ENCODE measurements at places on chromosomes 6 and 20.

- no peak for DNase-seq
Observed at GRCh38 chr6:167590193-167590592, 236.5 kb upstream of the AFDN start.

- DNase-seq, result peak; percentile 76
Observed at GRCh38 chr6:17086469-17086868, 15.4 kb upstream of the STMND1 start.

DNA sequence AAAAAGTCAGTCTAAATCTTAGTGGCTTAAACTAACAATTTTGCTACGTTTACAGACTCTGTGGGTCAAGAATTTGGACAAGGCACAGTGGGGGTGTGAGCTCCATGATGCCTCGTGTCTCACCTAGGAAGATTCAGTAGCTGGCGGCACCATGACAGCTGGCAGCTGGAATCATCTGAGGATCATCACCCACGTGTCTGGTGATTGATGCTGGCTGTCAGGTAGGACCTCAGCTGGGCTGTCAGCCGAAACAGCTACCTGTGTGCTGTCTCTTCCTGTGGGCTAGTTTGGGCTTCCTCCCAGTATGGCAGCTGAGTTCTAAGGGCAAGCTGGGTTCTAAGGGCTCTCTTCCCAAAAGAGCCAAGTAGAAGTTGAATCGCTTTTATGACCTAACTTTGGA is 26.4 kb upstream of the DLGAP4 start:
- DNase-seq, result no peak

- no peak for DNase-seq
Observed at GRCh38 chr6:20919677-20920385, 385.6 kb downstream of the CDKAL1 start.

- DNase-seq, result no peak
Observed at GRCh38 chr6:11246722-11247121, 14.3 kb upstream of the NEDD9 start.

Data from HTR-8/SVneo (cell line).